NCI-H2107 (cell line): ENCODE measurements at places on chromosomes 3 and 15.

- no peak for DNase-seq
Measured at GRCh38 chr15:47333734-47334133, 383.6 kb upstream of the SEMA6D start.

- DNase-seq = no peak
Measured at GRCh38 chr3:151282921-151283320, 4.6 kb upstream of the P2RY14 start.

- no peak for DNase-seq
Measured at GRCh38 chr15:95016511-95017229, 785.3 kb downstream of the MCTP2 start.

DNA sequence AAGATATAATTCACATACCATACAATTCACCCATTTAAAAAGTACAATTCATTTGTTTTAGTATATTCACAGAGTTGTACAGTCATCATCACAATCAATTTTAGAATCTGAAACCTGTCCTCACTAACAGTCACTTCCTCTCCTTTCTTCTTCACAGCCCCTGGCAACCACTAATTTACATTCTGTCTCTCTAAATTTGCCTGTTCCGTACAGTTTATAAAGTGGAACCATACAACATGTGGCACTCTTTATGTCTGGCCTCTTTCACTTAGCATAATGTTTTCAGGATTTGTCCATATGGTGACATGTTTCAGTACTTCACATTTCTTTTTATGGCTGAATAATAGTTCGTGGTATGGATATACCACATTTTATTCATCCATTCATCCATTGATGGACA lies 22.7 kb downstream of the ERICH6 start:
- no peak for DNase-seq

- DNase-seq = no peak
Measured at GRCh38 chr15:98195796-98196195, 235.3 kb downstream of the ARRDC4 start.

DNA sequence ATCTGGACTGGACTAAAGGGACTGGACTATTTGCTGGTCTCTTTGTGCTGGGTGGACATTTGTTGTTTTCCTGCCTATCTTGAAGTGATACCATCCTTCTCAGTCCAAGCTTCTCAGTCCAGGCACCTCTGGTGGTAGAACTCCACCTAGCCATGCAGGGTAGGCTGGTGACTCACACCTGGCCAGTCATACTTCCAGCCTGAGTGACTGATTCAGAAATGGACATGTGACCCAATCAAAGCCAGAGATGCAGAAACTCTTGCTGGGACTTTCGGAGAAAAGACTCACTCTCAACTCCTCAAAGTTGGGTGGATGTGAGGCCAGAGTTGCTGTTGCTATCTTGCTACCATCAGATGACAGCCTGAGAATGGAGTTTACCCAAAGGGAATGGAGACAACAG lies 5.6 kb upstream of the ASB14 start:
- DNase-seq = no peak

- DNase-seq = no peak
Measured at GRCh38 chr3:53842436-53843194, 3.6 kb downstream of the CHDH start.

GRCh38 chr15:28112101-28112760 lies 13.1 kb upstream of the OCA2 start:
- no peak for DNase-seq

GRCh38 chr3:186930143-186930640 lies at the start of gene ST6GAL1:
ST6GAL1 (plus strand) TSS chr3:186930526; CDS start chr3:187042704, 112,178 bp downstream.
- no peak for DNase-seq

GRCh38 chr3:149299938-149300801 lies 33.3 kb downstream of the TM4SF18 start:
- DNase-seq = no peak

- DNase-seq = no peak
Measured at GRCh38 chr15:91913560-91913959, 60.1 kb downstream of the SLCO3A1 start.

DNA sequence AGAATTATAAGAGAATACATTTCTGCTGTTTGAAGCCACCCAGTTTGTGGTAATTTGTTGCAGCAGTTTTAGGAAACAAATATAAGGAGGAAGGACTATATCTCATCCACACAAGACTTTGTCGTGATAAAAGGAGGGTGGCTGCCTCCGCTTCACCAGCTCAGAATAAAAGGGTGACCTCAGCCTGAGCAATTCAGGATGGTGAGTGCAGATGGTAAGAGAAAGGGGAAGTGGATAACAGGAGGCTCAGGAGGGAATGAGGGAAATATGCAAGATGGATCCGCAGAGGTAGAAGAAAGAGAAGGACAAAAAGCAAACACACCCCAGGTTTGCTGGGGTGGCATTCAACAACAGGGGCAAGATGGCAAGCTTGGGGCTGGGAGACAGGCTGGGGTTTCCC lies 108.1 kb upstream of the TNFAIP8L3 start:
- no peak for DNase-seq

DNA sequence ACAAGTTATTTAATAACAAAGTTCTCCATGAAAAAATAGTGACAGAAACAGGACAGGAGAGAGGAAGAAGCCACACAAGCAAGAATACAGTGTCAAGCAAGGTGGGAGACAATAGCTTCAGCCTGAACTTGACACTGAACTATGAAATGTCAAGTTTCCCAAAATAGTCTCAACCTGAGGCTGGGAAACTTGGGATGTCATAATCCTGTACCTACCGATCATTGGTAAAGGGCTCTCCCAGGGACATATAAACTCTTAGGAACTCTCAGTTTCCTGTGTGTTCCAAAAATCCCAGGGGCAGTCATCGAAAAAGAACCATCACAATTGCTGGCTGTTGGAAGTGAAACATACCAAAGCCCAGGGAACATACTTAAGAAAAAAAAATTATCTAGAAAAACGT lies 211.6 kb downstream of the P3H2 start:
- DNase-seq = no peak

DNA sequence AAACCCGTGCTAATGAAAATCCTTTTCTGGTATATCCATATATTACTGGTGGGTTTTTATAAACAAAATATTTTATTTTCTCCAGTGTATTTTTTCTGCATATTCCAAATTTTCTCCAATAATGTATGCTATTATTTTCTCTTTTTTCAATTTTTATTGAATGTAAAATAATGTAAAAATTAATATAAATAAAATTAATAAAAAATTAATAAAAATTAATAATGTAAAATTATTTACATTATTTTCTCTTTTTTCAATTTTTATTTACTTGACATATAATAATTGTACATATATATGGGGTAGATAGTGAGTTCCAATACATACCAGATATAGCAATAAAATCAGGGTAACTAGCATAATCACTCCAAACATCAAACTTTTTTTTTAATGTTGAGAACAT lies 56.4 kb downstream of the OXSM start:
- DNase-seq = no peak

- no peak for DNase-seq
Measured at GRCh38 chr3:163773136-163773535, 1305.2 kb downstream of the SI start.
